Stimulated activated naive CD8-positive, alpha-beta T cell treated with anti-CD3 and anti-CD28 coated beads, Interleukin-15, Interleukin-2, amounts not matched to agents 100 U/mL and 50 U/mL, for 24 hours (primary cell): ENCODE measurements at places on chromosomes 7 and 10.

- no peak for DNase-seq
These were observed 80.4 kb upstream of the GRB10 start for GRCh38 chr7:50863053-50863452.

DNA sequence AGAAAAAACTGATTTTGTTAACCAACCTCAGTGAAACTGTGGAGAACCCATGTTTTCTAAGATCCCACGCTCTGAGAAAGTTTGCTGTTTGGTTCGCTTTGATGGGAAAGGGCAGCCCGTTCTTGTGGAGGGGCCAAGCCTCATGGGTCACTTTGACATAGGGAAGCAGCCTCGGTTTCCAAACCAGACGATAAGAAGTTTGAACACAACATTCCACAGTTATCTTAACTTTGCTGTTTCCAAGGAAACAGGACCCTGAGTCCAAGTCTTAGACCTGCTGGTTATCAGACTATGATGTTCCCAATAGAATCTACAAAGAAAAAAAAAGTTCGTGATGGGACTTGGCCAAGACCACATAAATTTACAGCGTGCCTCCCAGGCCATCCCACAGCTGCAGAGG, 182.3 kb downstream of the NRP1 start:
- no peak for DNase-seq

- no peak for DNase-seq
These were observed 450.0 kb downstream of the SUGCT start for GRCh38 chr7:40584667-40585433.

- no peak for DNase-seq
These were observed 8.6 kb upstream of the RFC2 start for GRCh38 chr7:74262639-74263398.

DNA sequence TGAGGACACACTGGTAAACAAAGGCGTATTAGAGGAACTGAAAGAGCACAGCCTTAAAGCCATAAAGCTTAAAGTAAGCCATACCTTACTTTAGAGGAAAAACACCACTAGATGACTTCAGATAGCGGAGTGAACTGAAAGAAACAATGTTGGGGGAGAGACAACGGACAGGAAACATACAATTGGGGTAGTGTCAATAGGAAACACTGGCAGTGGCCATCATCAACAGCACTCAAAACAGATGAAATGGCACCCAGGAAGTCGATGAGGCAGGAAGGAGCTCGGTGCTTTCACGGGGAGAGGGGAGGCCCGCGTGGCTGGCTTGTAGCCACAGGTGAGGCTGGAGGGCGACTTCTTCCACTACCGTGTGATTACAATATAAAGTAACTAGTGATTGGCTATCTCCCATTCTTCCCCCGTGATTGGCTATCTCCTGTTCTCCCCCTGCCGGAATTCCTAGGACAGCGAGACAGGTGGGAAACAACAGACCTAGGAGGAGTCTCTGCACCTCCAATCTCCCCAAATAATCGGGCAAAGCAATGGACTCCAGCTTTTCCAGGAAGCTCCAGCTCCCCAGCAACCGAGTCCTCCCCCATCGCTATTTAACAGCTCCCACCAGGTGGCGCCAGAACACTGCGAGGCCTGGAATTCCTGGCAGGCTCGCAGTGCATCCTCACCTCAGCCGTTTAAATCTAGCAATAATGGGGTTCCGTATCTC, 2.4 kb upstream of the TAS2R38 start:
- DNase-seq, result peak; percentile 84

DNA sequence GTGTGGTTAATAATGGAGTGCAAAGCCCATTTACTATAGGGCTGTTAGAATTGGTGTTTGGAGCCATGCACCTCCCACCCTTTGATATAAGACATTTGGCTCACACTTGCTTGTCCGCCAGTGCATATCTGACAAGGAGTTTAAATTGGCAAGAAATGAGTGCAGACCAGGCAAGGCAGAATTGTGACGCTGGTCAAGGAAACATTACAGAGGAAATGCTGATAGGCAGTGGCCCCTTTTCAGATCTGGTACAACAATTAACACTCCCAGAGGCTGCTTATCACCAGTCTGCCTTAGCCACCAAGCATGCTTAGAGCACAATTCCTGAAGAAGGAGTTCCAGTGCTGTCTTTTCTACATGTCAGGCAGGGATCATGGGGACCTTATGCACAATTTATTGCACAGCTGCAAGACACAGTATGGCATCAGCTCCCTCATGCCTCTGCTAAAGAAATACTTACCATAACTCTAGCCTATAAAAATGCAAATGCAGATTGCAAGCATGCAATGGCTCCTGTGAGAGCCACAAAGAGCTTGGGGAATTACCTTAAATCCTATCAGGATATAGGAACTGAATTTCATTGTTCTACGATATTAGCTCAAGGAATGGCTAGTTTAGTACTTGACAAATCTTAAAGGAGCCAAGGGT, 35.2 kb downstream of the OR13A1 start:
- no peak for DNase-seq

GRCh38 chr7:44105832-44106231, 1.7 kb downstream of the AEBP1 start:
- DNase-seq, result no peak

DNA sequence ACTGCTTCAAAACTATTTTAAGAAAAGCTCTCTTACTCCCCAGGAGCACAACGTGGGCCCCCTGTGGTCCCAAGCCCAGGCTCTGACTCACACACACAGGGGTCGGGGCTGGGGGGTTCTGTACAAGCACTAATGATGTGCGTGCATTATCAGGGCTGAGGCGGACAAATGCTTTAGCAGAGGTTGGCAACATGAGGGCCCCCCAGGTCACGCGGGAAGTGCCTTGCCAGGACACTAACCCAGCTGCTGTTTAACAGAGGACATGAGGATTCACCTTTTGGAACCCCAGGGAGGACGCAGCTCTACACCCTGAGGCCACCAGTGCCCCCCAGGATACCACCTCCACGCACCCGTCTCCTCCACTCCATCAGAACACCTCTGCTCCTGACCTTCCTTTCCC, 342.8 kb downstream of the DNAJB6 start:
- no peak for DNase-seq
